Fibroblast of the aortic adventitia (primary cell): ENCODE measurements at places on chromosomes 11 and 22. TPM values are rescaled to one million over a fixed set of nuclear protein-coding genes. Genes with fewer than 3 reads are reported as not detected.
A peak's percentile ranks its signal among the peaks of the same experiment; 100 is the strongest.

DNA sequence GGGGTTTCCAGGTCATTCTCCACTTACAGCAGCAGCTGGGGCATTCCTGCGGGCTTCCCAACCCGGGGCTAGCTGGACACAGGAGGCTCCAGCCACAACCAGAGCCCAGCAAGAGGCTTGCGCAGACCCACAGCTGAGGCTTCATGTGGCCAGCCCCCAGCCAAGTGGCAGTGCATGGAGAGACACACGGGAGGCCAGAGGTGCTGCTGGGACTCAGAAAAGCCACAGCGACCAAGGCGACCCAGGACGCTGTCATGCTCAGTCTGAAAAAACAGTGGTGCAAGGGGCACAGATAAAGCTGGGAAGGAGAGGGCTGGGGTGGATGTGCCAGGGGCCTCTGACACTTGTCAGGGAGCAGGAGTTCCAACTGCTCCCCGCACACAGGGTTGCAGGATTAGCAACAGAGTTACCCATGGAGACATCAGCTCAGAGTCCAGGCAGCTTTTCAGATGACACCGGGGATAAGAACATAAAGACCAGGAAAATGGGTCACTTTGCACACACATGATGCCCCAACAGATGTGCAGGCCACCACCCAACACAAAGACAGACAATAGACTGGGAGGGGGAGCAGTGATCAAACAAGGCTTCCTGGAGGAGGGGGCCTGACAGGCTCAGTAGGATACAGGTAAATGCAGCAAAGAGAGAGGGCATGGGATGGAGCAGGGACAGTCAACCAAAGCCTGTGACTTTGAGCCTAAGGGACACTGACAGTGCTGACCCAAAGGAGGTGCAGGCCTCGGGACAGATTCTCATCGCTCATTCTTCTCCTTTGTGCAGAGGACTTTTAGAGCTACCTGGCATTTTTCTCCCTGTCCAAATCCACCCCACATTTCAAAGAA, 6.9 kb upstream of the NEAT1 start:
- no peak for DNase-seq

GRCh38 chr11:102451681-102452460, 694 bp downstream of the TMEM123 start:
- DNase-seq = peak; percentile 42

DNA sequence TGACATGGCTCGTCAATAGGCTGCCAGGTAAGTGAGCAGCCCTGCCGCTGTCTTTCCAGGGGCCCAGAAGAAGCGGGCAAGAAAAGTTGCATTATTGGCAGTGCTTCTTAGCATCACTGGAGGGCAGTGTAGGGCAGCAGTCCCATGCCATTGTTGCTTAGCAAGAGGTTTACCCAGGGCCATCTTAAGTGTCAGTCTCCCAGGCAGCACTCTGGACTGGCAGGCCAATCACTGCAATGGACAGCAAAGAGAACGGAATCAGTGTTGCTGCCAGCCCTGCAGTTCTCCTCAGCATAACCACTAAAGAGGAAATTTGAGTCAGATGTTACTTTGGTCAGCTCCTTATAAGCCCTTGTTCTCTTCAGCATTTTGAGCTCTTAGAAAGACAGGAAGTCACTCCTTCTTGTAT, 13.4 kb upstream of the GRK2 start:
- peak; percentile 33 for DNase-seq

DNA sequence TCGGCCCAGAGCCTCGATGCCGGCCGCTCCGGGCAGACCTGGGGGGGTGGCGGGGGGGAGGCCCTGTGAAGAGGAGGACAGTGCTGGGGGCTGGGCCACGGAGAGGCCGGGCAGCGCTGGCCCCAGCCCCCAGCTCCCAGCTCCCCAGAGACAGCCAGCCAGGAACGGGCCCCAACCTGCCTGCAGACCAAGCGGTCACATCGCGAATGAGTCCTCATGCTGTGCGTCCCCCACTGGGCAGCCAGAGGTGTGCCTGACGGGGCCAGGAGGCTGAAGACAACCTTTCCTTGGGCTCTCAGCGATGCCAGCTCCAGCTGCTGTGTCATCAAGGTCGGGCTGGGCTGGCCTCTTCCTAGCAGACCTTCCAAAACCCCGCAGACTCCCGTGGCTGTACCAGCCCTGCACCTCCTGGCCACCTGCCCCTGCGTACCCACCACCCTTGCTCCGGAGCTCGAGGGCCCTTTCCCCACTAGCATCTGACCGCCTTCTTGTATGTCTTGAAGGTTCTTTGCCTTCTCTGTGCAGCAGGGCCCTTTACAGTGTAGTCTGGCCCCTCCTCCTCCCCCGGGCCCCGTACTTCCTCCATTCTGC, 88.4 kb downstream of the CDKN1C start:
- DNase-seq = no peak

DNA sequence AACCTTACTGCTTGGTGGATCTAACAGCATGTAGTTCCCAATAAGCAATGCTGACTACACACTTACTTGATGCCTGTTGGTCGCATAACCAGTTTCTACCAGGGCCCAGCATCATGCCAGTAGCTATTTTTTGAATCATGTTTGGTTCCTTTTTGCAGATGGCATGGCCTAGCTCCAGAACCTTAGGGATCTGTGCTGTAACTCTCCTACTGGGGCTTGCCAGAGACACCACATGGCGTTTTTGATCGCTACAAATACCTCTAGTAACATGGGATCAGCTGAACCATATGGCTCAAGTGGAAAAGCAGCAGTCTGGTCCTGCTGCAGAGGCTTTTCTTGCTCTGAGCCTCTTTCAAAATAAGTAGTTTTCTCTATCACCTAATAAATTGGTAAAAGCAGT, 654.6 kb upstream of the API5 start:
- no peak for DNase-seq

GRCh38 chr22:48798281-48799226, 1029.1 kb downstream of the BRD1 start:
- no peak for DNase-seq

DNA sequence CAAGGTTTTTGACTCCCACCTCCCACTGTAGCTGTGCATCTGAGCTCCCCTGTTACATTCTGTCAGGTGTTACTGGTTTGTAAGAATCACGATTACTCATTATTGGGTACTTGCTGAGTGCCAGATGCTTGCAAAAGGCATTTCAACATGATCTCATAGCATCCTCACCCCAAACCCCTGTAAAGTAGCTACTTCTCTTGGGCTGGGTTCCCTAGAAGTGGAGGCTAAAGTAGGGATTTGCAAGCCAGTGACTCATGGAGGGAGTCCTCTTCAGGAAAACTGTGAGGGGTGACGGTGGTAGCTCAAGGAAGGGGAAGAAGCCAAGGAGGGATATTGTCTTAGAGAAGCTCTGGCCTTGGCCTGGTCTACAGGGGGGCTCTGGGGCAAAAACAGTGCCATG, 78.6 kb downstream of the TIMP3 start:
- DNase-seq = peak; percentile 76

- DNase-seq = no peak
Observed at GRCh38 chr22:33464698-33465097, 406.5 kb upstream of the SYN3 start.

- DNase-seq = no peak
Observed at GRCh38 chr11:41102471-41102870, 357.0 kb downstream of the LRRC4C start.

DNA sequence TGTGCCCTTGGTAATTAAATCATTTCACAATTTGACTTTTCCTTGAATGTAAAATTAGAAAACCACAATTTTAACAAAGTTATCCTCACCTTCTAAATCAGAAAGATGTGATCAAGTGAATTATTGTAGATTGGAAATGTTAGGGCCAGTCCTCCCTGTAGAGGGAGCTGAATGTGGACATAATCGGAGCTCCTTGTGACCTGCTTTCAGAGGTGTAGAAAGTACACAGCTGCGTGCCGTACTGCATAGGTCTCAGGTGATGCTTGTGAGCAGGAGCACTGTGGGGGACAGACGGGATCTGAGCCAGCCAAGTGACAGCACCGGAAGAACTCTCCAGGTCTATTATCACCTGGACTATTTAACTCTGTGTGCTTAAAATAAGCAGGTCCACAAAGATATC, 338.0 kb downstream of the AASDHPPT start:
- DNase-seq = no peak

- no peak for DNase-seq
Observed at GRCh38 chr11:108592591-108593213, 866 bp downstream of the EXPH5 start.

GRCh38 chr11:133827556-133827955, 17.8 kb downstream of the SPATA19 start:
- no peak for DNase-seq

DNA sequence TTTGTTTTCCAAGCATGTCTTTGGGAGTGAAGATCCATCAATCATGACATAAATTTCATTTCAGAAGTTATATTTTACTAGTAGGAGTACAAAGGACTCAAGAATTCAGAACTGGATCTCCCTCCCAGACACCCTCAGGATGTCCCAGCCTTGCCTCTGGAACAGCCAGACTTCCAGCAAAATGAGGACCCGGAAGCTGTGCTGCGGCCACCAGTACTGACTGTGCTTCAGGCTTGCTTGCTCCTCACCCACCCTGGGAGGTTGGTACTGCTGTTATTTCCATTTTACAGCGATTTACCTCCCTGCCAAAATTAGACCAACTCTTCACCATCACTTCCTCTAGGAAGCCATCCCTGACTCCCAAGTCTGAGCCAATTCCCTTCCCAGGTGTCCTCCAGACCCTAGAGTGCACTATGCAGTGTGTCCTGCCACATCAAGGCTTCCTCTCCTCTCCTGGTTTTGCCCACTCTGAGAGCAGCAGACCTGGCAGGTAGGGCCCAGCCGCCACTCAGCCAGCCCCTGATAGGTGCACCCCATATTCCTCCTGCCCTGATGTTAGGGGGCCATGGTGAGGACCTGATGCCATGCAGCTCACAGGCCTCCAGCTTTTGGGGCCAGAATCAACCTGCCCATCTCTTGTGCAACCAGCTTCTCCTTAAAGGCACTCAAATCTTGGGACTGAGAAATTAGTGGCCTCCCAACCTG, 47.3 kb upstream of the WNT7B start:
- no peak for DNase-seq

DNA sequence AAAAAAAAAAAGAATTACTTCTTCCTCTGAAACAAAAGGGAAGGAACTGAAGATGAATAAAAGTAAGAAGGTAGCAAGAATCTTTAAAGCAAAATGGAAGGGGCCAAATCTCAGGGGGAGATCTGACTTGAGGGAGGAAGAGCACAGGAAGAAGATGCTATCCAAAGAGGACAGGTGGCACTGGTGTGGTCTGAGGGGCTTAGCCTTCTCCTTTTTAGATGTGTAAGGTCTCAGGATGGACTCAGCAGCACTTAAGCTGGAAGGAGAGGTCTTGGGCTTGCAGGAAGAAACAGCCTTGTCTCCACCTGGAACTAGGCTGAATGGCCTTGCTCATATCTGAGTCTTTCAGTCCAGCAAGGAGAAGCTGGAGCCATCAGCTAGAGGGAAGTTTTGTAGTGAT, 5.0 kb upstream of the RNF169 start:
- DNase-seq = no peak

GRCh38 chr22:50471197-50471847, 3.5 kb downstream of the SBF1 start:
- DNase-seq = no peak

DNA sequence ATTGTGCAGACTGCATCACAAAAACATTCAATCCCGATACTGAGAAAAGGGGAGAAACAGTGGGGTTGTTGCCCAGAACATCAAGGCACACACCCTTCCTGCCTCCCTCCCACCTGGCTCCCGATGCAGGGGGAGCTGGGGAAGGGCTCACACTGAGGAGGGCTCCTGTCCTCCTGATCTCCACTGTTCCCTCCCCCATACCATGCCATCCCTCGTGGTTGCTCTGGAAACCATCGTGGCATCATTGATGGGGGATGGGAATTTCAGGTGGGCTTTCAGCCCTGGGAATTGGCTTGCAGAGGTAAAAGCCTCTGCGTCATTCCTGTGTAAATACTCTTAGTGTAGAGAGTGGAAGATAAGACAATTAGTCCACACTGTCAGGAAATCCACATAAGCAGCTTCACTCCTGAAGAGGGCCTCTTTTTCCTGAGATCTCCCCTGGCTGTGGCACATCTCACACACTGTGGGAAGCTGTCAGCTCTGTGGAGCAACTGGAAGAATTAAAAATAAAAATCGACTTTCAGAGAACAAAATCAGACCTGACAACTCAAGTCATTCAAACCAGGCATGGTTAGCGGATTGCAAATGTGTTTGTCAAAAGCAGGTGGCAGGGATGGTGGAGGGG, 176.0 kb downstream of the CHST1 start:
- DNase-seq = no peak

GRCh38 chr11:22407267-22407666, 69.1 kb downstream of the SLC17A6 start:
- no peak for DNase-seq

DNA sequence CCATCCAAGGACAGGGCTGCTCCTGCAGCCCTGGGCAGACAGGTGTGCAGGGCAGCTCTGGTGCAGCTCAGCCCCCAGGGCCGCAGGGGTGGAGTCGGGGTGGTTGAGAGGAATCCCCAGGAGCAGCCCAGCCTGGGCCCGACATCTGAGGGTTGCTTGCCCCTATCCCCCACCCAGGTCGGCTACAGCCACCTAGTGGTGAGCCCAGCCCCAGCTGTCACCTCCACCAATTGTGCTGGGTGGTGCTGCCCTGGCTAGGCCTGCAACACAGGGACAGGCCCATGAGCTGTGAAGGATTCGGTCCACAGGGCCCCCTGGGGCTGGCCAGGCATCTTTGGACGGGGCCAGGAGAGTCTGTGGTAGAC, 29.6 kb downstream of the RTN4R start:
- DNase-seq = peak; percentile 6

DNA sequence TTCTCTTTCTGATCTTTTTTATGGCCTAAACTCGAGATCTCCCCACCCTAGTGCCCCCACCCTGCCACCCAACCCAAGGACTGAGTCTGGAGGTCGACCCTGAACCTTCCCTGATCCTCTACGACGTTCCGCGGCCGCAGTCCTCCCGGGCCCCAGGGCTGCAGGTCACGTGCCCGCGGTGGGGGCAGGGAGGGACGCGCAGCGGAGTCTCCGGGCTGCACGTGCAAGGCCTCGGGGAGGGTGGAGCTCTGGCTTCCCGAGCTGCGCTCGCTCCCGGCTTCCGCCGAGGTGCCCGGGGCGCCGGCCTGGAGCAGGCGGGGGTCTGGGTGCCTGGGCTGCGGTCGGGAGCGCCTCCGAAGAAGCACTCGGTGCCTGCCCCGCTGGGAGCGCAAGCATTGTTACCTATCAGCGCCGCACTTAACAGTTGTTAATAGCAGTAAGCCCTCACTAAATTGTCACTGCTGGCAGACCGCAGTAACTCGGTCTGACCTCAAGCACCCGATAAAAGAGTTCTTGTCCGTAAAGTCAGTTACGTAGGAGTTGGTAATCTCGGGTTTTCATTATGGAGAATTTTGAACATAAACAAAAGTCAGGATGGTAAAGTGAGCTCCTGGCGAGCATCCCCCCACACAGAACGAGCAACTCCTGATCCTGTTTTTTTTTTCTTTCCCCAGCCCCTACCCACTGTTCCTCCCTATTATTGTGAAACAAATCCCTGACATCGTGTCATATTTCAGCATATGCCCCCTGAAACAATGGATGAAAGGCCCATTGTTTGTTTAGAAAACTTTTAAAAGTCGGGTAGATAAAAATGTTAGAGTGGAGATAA, 69.7 kb upstream of the EP300 start:
- DNase-seq = peak; percentile 68

- no peak for DNase-seq
Observed at GRCh38 chr11:68966894-68967780, 13.6 kb downstream of the MRGPRD start.

The PAMR1 gene
- total RNA-seq = 134 and 278 TPM in 2 replicates

The CYP2D6 gene
- total RNA-seq = not detected in 2 replicates

The RAB36 gene
- total RNA-seq = 3.5 and 4.6 TPM in 2 replicates

The PRR33 gene
- total RNA-seq = not detected in 2 replicates

The CXCR5 gene
- not detected in 2 replicates for total RNA-seq

The HTR3B gene
- not detected in 2 replicates for total RNA-seq

The APOL2 gene
- 45.2 and 228 TPM in 2 replicates for total RNA-seq

The MYO7A gene
- total RNA-seq = 0.33 and 0.45 TPM in 2 replicates

The KRTAP5-5 gene
- not detected in 2 replicates for total RNA-seq

The NXPE4 gene
- total RNA-seq = not detected in 2 replicates

The GVQW3 gene
- 2.0 and 4.2 TPM in 2 replicates for total RNA-seq

The OLFML1 gene
- 27.1 and 75.0 TPM in 2 replicates for total RNA-seq
